ENCODE measurements at places on chromosomes 12 and 14.

- peak; percentile 72 for DNase-seq
These were observed 27.6 kb downstream of the BICD1 start for GRCh38 chr12:32134101-32134888.

GRCh38 chr12:122238861-122239260 is 13.0 kb upstream of the DIABLO start:
- DNase-seq: no peak

GRCh38 chr14:91229005-91229382 is 15.5 kb downstream of the GPR68 start:
- DNase-seq: no peak

GRCh38 chr12:18703321-18703720 is 34.5 kb downstream of the PLCZ1 start:
- DNase-seq: peak; percentile 30

DNA sequence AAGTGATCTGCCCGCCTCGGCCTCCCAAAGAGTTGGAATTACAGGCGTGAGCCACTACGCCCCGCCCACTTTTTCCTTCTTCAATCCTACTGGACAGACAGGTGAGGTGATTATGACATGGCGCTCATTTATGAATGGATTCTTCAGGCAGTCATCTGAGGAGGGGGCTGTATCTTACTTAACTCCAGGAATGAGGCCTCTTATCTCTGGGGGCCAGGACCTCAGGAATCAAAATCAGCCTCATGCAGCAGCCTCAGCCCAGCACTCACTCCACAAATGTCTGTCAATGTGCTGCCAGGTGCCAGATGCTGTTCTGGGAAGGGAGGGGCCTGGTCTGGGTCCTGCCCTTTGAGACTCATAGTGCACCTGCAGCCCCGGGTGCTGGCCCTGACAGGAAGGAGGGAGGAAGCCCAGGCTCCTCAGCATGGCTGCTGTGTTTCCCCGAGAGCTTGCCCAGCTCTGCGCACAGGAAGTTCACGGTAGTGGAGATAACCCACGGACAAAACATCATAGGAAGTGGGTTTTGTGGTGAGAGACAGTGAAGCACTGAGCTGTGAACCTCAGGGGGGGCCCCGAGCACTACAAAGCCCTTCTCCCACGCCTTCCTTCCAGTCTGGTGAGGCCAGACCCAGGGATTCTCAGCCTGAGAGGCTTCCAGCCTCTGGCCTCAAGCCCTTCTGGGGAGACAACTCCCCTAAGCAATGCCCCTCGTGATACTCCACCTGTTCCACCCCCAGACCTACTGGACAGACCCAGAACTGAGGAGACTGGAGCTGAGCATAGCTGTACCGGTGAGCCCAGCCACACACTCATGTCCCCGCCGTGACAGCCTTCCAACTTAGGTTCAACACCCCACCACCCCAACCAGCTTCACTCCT is 22.3 kb downstream of the GALNT6 start:
- no peak for DNase-seq

GRCh38 chr12:43807386-43807785 is 1.3 kb upstream of the TWF1 start:
- DNase-seq: no peak

DNA sequence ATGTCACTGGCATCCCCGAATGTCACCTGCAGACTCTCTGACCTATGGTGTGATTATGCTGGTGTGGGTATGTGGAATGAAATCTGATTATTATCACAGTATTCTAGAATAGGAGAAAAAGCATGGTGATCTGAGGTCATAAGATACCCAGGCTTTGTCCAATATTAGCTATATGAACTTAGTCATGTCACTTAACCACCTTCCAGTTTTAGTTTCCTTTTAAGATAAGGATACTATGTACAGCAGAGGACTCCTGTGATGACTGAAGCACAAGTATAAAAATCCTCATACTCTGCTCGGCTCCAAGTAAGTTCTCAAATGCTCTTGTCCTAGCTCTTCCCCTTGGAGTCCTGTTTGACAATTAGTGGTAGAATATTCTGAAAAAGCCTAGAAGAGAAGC is 2.8 kb downstream of the GNS start:
- DNase-seq: no peak

DNA sequence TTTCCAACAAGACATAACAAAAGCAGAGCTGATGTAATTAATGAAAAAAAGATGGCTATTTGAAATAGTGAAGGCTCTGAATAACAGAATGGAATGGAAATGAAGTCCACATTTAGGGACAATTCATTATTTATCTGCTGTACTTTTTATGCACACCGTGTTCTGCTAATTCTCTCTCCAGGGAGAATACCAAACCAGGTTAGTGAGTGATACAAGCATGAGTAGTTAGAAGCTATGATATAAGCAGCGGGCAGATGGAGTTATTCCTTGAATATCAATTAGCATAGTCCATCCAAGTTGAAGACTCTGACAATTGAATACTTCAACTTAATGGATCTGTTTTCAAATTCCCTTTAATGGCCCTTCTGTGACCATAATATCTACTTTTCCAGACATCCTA is 162.1 kb upstream of the TMTC2 start:
- DNase-seq: no peak

DNA sequence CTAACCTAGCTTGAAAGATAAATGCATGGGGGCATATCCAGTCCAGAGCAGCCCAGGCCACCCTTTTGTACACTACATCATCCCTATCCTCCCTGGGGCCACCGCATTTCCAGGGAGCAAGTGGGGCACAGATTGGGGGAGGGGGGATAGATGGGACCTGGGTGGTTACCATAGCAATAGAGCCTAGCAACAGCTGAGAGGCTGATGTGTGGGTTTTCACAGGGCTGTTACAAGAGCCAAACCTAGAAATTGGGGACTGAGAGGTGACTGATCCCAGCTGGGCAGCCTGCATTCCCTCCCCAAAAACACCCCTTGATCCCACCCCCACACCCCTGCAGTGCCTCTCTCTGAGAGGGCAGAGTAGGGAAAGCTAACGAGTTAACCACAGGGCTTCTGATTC is 3.7 kb upstream of the ZNF384 start:
- no peak for DNase-seq

DNA sequence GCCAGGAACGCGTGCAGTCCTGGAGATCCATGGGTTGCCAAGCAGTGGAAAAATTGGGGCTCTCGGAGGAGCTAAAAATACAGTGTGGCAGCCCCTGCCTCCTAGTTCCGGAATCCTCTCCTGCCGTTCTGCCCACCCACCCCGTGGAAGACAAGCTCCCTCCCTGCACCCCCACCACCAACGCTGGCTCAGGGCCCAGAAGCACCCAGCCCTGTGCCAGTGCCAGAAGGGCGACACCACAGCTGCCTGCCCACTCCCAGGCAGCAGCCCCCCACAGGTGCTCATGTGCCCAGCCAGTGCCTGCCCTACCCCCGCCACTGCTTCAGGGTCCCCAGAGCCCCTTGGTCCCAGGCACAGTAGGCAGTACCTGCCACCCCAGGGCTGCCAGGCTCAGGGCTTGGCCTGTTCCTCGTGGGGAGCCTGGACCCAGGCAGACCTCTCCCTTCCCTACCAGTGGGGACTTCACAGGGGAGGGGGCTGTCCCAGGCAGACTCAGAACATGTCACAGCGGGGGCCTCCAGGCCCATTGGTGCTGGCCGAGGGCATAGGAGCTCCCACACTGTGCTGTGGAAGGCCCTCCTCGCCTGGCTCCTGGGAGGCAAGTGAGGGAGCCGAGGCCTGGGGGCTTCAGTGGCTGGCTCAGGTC is 7.4 kb downstream of the INF2 start:
- no peak for DNase-seq

DNA sequence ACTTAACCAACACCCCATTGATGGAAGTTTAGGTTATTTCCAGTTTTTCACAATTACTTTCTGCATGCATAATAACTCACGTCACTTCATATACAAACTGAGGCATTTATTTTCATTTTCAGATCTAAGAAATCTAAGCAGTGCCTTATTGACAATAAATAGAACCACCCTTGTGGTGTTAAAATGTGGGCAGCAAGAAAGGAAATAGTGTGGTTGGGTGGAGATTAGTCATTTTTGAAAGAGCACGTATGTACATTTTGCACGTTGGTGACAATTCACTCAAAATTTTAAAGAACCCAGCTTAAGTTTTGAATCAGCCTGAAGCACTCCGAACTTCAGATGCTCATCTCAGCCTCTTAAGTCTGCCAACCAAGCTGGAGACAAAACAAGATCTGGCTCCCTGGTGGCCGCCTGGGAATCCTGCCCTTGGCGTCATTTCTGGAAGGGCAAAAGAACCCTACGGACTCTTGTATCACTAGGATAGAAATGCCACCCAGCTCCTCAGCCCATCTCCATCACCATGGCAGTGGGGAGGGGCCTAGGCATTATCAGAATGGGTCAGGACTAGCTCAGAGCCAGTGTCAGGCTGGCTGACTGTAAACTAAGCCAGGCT is 89.5 kb upstream of the BCL2L14 start:
- peak; percentile 7 for DNase-seq

DNA sequence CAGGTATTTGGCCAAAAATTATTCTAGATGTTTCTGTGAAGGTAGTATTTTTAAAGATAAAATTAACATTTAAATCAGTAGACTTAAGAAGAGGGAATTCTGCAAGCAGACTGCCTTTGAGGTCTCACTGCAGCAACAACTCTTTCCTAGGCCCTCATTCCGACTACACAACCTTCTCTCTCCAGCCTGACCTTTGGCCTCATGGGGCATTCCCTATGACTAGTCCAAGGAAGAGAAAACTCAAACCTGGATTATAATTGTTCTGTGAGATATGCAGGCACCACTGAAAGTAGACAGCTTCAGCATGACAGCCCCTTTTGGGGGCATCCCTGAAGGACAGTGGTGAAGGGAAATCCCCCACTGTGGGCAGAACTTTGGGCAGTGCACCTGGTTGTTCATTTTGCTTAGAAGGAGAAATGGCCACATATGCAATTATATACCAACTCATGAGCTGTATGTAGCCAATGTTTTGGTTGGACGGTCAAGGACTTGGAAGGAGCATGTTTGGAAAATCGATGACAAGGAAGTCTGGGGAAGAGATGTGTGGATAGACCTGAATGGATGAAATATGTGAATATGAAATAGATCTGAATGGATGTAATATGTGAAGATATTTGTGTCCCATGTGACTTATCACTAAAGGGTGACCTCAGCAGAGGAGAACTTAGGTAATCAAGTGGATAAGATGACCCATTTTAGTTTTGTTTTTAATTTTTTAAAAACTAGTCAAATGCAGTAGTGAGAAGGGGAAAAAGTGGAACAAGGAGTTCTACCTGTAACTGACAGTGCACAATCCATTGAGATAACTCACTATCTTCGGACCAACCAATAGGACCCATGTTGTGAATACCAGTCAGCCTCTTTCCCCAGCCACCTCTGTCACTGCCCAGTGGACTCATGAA is 233.3 kb upstream of the FOXN3 start:
- no peak for DNase-seq

- DNase-seq: no peak
These were observed 774.9 kb upstream of the NOVA1 start for GRCh38 chr14:27372771-27373170.

GRCh38 chr14:93082576-93083001 is 33.1 kb downstream of the ITPK1 start:
- no peak for DNase-seq

DNA sequence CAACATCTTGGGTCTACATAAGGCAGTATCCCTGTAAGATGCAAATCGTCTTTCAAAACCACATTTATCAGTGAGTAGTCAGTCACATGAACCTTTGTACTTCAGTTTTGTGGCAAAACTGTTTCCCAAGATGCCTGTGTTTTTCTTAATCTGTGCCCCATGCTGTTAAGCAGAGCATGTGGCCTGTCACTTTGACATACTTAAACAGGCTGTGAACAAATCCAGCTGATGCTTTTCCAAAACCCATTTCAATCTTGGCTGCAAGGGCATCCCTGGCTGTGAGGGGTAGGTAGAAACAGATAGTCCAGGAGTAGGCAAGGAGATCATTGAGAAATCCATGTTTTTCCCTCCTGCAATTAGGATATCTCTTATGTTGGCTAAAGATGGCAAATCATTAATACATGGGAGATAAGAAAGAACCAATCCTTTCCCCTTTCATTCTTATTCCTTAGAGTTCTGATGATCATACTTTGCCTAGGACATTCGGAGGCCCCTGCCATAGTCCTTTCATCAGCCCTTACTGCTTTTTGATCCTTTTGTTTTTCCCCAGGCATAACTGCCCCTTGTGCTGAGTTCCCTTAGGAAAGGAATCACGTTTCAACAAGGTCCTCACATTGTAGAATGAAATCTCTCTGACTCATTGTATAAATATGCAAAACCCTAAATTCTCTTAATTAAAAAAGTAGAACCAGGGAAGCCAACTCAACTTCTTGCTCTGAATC is 121.1 kb upstream of the EEA1 start:
- DNase-seq: peak; percentile 60

GRCh38 chr12:113136128-113136989 is 798 bp upstream of the RASAL1 start:
- no peak for DNase-seq

- DNase-seq: no peak
These were observed 5.7 kb upstream of the SERPINA1 start for GRCh38 chr14:94394025-94394493.

DNA sequence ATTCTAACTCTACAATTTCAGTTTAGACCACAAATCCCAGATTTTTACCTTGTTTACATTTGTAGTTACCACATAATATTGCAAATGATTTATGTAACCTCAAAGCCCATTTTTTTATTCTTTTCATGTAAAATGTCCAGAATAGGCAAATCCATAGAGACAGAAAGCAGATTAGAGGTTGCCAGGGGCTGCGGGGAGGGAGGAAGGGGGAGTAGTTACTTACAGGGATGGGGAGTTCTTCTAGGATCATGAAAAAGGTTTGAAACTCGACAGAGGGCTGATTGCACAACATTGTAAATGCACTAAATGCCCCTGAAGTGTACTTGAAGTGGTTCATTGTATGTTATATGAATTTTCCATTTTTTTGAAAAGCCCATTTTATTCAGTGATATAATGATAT is 66.5 kb downstream of the PPP2R5C start:
- peak; percentile 48 for DNase-seq

DNA sequence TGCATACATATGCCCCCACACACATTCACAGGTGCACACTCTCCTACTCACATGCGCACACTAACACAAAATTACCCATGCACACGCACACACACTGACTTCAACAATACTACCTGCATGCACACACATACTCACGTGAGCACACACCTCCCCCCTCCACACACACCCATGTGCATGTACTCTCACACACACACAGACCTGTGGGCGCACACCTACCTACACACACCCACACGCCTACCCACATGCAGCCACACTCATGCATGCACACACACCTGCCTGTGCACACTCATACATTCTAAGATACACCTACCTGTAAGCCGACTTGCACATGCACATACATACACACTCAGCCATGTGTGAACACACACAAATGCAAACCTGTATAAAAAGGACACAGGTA is 97.3 kb upstream of the GSC start:
- no peak for DNase-seq

GRCh38 chr14:65098586-65098985 is 3.7 kb downstream of the MAX start:
- peak; percentile 59 for DNase-seq

- peak; percentile 81 for DNase-seq
These were observed 132.9 kb upstream of the DAAM1 start for GRCh38 chr14:59055439-59056045.

GRCh38 chr14:67442139-67442906 is 30.4 kb upstream of the PLEK2 start:
- no peak for DNase-seq

GRCh38 chr14:57982804-57983634 is 117.1 kb upstream of the SLC35F4 start:
- DNase-seq: no peak

- peak; percentile 80 for DNase-seq
These were observed 2.9 kb downstream of the MYL2 start for GRCh38 chr12:110917467-110917866.
